ENCODE measurements at places on chromosomes 5 and 9.

DNA sequence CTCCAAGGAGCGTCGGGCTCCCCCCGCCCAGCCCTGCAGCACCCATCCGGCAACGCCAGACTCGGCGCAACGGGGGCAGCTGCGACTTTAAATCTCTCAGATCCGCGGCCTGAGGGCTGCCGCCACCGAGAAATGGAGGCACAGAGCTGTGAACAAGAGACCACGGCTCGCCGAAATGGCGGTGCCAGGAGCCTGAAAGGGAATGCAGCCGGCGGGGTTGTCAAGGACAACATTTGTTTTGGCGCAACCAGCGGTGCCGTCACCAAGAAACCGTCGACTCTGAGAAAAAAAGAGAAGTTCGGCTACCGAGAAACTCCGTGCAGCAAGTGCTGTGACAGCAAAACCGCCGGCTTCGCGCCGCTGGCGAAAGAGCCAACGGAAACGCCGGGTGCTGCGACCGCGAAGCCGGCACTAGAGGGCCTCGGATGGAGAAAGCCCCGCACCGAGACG is 2.1 kb upstream of the ANXA2R start:
- peak; percentile 33 for DNase-seq

- DNase-seq: no peak
Observed at GRCh38 chr5:16737620-16738364, 121.0 kb upstream of the RETREG1 start.

DNA sequence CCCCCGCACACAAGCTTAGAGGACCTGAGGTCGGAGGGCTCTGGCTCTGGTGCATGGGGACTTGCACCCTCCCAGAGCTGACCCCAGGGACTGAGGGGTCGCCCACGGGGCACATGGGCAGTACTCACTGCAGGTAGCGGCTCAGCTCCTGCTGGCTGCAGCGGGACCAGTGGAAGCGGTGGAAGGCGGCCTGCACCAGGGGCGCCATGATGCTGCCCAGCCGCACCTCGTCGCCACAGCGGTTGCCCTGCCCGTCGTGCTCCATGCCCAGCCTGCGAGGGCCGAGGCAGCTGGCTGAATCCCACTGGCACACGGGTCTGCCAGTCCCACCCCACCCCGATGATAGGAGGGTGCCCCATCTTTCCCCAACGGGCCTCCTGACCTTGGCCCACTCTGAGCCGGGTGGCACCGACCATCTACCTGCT is 93.8 kb downstream of the ZNF354C start:
- DNase-seq: peak; percentile 52

- no peak for DNase-seq
Observed at GRCh38 chr5:62260513-62260912, 45.5 kb upstream of the KIF2A start.

DNA sequence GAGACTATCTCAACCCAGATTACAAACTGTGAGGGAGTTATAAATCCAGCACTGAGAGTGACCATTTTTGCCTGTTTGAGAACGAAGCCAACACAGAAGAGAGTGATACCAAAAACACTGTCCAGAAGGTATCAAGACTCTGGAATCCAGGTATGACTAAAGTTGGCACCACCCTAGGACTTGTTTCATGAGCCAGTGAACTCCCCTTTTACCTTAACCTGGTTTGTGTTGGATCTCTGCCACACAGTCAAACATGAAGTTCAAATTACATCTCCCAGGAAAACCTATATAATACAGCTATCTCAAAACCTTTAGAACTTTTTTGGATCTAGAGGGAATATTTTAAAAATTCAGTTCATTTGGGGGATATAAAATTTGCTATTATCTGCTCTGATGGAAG is 11.4 kb downstream of the ZBTB5 start:
- no peak for DNase-seq

- DNase-seq: peak; percentile 57
Observed at GRCh38 chr5:14296533-14297331, 153.6 kb downstream of the TRIO start.

DNA sequence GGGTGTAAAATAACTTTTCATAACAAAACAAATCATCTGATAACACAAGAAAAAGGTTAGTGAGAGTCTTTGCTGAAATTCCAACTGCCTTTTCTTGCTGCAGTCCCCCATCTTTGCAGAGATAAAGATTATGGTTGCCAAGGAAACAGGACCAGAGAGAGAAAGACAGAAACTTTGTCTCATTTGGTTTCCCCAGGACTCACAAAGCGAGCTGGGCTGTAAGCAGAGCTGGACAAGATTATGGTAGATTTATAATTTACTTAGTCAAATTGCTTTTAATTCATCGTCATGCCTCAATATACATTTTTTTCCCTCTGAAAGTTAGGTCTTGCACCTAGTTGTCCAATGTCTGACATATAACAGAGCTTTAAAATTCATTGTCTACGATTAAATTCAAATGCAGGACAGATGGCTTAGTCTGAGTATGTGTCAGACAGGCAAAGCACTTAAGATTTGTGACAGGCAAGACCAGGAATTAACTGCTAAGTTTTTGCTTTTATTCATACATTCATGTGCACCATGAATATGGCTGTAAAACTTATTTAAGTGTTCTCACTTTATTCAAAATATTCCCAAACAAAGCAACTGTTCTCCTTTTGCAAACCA is 17.4 kb downstream of the ENC1 start:
- no peak for DNase-seq

DNA sequence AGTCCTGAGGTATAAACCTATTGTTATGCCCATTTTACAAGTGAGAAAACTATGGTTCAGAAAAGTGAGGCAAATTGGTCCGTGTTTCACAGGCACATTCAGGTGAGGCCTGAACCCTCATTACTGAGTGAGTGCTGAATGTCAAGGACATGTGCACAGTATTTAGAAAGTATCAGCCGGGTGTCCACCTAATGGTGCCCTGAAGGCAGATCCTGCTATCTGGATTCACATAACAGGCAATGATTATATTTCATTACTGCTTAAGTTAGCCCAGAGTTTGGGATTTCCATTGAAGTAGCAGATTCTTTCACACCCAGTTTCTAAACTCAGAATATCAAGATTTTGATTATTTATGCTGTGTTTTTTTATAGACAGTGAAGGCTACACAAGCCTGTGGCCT is 142.7 kb downstream of the LHFPL2 start:
- DNase-seq: no peak

- no peak for DNase-seq
Observed at GRCh38 chr5:82105457-82105856, 133.6 kb downstream of the ATG10 start.

DNA sequence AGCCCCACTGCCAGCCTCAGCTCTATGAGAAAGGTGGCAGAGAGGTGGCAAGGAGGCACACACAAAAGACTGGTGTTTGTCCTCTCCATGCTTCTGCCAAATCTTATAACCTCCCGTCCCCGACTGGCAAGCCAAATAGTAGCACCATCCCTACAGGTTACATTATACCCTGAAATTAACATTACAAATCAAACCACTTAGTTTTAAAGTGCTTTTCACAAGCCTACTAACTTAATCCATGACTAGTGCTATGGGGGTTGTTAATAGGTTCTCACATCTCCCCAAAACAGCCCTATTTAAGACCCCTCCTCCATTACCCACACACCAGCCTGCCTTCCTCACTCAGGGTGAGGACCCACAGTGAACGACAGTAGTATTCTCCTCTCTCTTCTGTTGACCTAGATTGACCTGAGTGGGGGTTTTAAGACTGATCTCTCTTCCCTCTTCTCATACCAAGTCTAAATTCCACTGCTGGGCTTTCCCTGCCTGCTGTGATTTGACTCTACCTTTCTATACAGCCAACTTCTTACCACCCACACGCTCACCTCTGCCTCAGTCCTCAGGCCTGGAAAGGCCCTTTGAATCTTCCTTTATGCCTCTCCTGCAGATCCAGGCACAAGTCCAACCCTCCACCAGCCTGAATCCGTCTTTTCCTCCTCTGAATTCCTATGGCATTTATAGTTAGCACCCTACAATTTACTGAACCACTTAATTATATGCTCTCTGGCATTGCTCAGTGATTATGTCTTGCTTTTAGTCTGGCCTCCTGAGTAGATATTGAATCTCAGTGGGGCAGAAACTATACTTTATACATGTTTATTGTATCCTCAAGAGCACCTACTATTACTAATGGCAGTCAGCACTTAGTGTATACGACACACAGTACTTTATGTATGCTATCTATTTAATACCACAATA is 116.1 kb downstream of the TMEM174 start:
- no peak for DNase-seq

DNA sequence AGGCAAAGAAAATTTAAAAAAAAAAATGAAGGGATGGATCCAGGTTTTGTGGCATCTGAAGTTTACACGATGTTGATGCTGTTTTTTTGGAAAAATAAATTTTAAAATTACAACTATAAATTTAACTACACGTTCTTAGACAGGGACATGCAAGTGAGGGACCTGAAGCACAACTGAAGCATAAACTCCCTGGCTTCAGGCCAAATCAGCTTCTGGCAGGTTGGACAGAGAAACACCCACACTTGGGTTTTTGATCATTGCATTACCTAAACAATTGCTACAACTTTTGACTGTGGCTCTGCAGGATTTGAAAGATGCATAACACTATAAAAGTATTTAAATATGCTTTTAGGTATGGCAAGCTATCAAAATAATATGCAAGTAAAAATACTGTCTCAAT is 1318.3 kb upstream of the DMAC1 start:
- DNase-seq: no peak

- no peak for DNase-seq
Observed at GRCh38 chr9:28678097-28678496, 1104.8 kb upstream of the C9orf72 start.

- DNase-seq: no peak
Observed at GRCh38 chr5:98428806-98429205, 344.7 kb upstream of the RGMB start.

DNA sequence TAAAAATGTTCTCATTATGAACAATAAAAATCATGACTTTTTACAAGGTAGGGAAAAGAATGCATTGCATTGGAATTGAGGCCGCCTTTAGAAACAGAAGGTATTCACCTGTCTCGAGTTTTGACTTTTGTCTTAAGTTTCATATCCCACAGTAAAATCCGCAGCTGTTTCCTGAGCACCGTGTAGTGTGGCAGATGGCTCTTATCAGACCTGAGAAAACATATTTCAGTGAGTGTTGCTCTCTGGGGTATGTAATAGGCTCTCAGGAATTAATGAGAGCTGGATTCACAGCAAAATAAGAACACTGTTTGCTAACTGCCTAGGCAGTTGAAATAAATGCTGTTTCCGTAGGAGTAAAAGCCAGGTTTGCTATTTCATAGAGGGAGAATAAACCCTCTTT is 221.4 kb downstream of the CFAP90 start:
- DNase-seq: no peak

GRCh38 chr9:82148901-82149461 is 160.4 kb downstream of the SPATA31D1 start:
- DNase-seq: no peak

GRCh38 chr5:36298552-36298951 is 3.1 kb downstream of the RANBP3L start:
- no peak for DNase-seq

- DNase-seq: no peak
Observed at GRCh38 chr5:55101556-55102276, 730 bp upstream of the GZMA start.

DNA sequence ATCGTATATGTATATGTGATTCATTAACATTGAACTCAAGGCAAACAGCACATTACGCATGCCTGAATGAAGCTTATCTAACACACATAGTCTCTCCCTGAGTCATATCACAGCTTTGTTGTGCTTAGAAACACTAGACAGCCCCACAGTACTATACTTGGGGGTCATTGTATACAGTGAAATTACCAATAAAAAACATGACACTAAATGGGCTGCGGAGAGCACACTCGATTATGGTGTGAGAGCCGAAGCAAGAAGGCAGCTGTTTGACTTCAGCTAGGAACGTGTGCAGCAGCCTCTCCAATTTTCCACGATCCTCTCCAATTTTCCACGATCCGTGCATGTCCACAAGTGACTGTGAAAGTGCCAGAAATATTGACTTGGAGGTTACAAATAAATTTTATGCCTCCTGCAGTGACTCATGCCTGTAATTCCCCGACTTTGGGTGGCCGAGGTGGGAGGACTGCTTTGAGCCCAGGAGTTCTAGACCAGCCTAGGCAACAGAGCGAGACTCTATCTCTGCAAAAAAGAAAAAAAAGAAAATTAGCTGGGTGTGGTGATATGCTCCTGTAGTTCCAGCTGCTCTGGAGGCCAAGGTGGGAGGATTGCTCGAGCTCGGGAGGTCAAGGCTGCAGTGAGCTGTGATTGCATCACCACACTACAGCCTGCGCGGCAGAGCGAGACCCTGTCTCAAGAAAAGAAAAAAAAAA is 102.4 kb downstream of the DAPK1 start:
- DNase-seq: no peak

GRCh38 chr5:156647034-156647451 is 203.1 kb upstream of the PPP1R2B start:
- no peak for DNase-seq

DNA sequence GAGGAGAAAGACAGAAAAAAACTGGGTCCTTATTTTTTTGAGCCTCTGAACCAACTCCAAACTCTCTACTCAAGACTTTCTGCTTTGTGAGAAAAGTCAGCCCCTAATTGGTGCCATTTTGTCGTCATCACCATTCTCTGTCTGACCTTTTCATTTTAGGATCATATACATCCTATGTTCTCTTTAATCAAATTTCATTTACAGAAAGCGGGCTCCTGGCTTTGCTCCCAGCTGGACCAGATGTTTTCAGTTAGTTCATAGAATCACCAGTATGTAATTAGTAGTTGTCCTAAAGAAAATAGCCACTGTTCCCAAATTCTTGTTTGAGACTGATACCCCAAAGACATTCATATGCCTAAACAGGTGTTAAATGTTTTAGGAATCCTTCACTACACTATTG is 28.6 kb upstream of the SLCO4C1 start:
- DNase-seq: no peak

DNA sequence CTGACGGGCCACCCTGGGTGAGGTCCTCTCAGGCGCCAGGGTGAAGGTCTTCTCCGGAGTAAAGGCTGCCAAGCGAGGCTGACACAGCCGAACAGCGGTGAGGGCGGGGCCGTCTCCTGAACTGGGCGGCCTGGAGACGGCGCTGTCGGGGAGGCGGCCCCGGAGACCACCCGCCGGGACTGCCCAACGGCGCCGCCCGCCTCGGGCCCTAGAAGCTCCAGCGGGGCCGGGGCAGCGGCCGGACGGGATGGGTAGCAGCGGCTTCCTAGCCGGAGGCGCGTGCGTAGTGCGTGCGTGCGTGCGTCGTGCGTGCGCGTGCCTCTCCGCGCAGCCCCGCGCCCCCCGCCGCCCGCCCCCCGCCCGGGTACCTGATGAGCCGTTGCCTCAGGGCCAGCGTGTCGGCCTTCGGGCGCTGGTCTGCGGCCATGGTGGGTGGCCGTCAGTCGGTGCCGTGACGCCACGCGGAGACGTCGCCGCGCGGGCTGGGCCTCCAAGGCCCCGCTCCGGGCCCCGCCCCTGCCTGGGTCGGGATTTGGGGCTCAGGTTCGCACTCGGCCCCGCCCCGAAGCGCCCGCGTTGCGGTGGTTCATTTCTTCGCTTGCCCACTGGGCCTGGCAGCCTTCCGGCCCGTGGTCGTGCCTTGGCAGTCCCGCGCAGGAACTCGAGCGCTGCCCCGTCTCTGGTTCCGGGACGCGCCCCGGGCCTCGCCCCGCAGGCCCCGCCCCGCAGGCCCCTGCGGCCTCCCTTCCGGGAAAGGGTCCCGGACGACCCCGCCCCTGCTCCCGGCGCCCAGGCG is at the start of gene PHYKPL:
Gene PHYKPL, minus strand, starts transcription at position 679 of the 796 bp plus-strand sequence. Its CDS starts 252 bp downstream, at position 427.
- DNase-seq: peak; percentile 88

All from posterior cingulate gyrus (tissue), 11 donors.